ENCODE measurements at places on chromosomes 5 and 9.

GRCh38 chr5:134523543-134524271 lies 1.8 kb upstream of the JADE2 start:
- DNase-seq, result no peak

GRCh38 chr9:5561828-5562488 lies 51.6 kb downstream of the PDCD1LG2 start:
- no peak for DNase-seq

- DNase-seq, result no peak
Measured at GRCh38 chr5:81420039-81420667, 26.2 kb upstream of the ACOT12 start.

DNA sequence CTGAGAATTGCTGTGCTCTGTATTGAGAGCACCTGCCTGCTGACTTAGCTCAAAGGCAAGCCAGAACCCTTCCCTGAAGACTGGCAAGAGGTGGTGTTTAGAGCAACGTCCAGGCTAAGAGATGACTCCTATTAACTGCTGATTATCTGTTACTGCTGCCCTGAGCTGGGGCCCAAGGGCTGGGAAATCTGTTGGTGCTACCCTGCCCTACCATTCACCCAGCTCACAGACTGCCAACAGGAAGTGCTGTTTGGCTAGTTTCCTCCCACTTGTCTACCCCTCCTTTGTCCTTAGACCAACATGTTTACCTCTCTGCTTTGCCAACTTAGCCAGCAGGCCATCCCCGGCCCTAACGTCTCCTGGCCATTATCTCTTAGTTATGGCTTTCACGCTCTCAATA lies 6.9 kb downstream of the RAB24 start:
- DNase-seq, result no peak

GRCh38 chr5:111517853-111518501 lies 5.6 kb upstream of the STARD4 start:
- DNase-seq, result no peak

DNA sequence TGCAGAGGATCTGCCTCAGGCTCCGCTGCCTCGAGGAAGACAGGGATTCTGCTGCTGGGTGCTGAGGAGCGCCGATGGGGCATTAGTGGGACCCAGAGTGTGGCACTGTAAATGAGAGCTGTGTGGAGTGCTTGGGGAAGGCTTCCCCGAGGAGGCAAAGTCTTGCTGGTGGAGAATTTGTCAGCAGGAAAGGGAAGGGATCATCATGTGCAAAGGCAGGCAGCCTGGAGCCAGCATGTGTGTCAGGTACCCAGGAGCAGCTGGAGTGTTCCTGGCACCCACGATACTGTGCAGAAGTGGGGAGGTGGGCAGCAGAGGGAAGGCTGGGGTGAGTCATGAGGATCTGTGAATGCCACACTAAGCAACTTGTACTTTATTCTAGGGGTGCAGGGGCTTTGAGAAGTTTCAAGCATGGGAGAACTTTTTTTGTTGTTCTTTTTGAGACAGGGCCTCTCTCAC lies 12.3 kb downstream of the B4GALT7 start:
- no peak for DNase-seq

- DNase-seq, result no peak
Measured at GRCh38 chr5:143717400-143717799, 94.6 kb upstream of the HMHB1 start.

DNA sequence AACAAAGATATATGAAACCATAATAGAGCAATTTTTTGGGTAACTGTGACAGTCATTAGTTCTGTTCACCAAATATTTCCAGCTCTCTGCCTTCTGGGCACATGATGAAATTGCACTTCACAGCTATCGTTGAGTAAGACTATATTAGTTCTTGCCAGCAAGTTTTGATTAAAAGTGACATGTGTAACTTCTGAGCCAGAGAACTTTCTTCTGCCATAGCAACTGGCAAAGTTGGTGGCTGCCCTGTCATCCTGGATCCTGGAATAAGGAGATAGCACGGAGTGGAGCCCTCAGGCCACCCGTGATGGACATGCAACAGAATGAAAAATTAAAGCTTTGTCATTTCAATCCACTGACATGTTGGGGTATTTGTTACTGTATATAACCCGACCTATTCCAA lies 194.4 kb upstream of the VCAN start:
- DNase-seq, result no peak

GRCh38 chr9:107489144-107489673 lies 360 bp downstream of the KLF4 start:
- no peak for DNase-seq

DNA sequence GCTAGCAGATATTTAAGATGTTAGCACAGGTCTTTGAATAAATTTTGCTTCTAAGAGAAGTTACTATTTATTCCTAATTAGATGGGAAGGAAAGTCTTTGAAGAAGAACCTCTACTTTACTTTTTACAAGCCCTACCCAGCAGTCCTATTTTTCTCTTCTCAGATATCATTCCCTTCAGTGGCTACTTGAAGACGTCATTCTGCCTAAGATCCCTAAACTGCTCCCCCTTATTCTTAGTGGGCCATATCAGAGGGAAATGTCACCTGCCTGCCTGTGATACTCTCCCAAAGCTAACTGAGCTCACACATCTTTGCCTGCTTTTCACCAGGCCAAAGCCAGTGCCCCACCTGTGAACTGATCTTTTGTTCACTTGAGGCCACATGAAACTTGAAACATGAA lies 16.5 kb upstream of the TMED9 start:
- DNase-seq, result no peak

DNA sequence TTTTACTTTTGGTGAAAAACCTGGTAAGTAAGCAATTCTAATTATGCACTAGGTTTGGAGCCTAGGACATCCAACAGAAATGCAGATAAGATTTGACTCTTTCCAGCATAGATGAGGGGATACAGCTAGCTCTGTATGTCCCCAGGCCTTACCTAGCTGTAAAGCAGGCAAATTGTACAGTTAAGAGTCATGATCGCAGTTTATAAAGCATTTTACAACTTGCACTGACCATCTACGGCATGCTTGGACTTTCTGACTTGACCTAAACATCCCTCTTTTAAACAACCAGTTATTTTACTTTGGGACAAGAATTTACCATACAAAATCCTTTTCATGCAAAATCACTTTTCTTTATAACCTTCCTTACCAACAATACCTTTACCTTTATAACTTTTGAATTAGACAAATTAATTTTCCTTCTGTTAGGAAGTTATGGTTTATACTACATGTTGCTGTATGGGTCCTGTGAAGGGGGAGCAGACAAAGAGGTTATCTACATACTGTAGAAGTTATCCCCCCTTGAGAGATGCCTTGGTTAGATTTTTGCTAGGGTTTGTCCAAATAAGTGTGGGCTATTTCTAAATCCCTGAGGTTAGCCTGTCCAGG lies 36.8 kb downstream of the FGD3 start:
- no peak for DNase-seq

GRCh38 chr5:153938191-153938842 lies 100.4 kb downstream of the FAM114A2 start:
- no peak for DNase-seq

- DNase-seq, result no peak
Measured at GRCh38 chr9:114910541-114910940, 19.9 kb downstream of the TNFSF8 start.

DNA sequence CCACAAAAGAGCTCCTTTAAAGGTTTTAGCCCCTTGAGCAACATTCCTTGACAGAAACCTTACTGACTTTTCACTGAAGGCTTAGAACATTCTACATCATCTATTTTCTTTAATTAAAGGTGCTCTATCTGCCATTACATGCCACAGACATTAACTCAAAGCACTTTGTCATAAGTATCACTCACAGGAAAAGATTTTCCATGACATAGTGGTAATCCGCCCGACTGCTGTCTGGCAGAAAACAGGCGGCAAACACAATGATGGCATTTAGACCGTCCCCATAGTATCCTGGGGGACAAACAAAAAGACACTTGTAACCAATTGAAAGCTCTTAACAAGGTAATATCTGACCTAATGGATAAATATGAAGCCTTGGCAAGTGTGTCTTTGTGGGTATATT lies 126.2 kb upstream of the PCA3 start:
- DNase-seq, result no peak

GRCh38 chr5:149470942-149471341 lies 80.3 kb downstream of the CSNK1A1 start:
- DNase-seq, result no peak

DNA sequence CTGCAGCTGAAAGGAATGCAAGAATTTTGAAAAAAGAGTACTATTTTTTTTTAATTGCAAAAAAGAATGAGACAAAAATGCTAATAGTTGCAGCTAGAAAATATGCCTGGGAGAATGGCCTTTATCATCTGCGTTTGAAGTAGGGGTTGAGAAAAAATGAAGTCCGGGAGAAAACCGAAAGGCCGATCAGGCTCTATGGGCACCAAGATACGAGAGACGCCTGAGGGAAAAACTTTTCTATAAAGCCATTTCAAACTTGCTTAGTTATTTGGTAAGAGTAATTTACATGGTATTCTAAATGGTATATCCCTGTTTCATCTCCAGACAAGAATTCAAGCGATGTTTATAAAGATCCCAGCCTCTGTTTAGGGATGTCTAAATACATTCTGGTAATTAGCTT lies 99.3 kb upstream of the EFNA5 start:
- no peak for DNase-seq

DNA sequence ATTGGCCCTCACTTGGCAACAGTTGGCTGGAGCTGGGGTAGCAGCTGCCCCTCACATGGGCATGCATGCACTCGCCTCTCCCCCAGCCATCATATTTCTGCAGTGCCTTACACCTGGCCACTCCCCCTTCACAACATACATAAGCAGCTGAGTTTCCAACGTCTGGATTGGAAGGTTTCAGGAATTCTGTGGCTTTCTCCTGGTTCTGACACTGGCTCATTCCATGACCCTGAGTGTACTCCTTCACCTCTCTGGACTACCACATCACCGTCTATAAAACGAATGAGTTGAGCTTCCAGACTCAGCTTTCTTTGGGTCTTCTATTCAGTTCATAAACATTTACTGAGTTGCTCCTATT lies 84.3 kb downstream of the GALNT10 start:
- no peak for DNase-seq

- no peak for DNase-seq
Measured at GRCh38 chr5:129400395-129400983, 59.6 kb upstream of the ADAMTS19 start.

GRCh38 chr9:1173993-1174392 lies 123.8 kb downstream of the DMRT2 start:
- DNase-seq, result no peak

GRCh38 chr5:107268241-107268640 lies 402.5 kb downstream of the EFNA5 start:
- DNase-seq, result no peak

GRCh38 chr5:35852084-35852734 lies 4.5 kb upstream of the IL7R start:
- no peak for DNase-seq

GRCh38 chr9:73116031-73116430 lies 35.6 kb upstream of the ANXA1 start:
- DNase-seq, result no peak

DNA sequence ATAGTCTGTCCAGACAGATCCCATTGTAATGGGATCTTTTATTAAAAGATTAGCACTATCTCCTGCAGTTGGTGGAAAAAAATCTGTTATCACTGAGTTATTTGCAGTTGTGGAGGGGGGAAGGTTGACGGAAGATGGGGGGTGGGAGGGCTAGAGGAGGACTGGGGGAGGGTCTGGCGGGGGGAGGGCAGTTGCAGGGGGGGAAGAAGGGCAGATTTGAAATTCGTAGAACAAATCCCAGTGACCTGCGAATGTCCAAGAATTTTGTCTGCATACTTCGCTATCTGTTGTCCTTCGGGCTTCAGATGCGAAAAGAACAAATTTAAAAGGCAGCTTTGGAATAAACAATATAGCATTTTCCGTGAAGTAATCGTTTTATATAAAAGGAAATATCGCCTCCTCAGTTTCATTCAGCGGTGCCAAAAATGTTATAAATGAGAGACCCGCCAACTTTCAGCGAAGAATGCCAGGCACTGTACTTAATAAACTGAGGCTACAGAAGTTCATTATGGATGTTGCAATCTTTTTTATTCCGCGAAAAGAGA lies 1.3 kb upstream of the FST start:
- no peak for DNase-seq

DNA sequence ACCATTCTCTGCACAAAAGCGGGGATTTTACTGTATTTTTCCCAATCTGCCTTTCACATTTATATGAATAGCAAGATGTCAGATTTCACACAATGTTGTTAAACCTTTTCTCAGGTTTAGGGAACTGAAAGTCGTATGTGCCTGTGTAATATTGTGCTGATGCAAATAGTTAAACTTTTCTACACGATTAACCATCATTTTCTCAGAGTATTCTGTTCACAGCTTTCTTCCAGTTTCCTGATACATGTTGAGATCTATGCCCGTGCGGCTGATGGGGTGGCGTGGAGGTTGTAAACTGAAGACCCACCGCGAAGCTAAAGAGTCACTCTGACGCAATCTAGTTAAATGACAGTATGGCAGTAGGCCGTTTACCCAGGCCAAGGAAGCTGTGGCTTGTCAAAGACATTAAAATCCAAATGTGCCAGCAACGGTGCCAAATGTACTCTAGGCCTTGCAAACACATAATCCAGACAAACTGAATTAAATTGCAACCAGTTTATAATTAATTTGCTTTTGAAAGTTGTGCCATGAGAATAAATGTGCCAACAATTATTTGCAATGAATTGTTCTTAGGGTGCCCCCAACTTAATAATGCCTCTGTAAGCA lies 145.7 kb downstream of the EBF1 start:
- DNase-seq, result peak; percentile 23

- no peak for DNase-seq
Measured at GRCh38 chr9:78121488-78121887, 89.9 kb upstream of the GNAQ start.

DNA sequence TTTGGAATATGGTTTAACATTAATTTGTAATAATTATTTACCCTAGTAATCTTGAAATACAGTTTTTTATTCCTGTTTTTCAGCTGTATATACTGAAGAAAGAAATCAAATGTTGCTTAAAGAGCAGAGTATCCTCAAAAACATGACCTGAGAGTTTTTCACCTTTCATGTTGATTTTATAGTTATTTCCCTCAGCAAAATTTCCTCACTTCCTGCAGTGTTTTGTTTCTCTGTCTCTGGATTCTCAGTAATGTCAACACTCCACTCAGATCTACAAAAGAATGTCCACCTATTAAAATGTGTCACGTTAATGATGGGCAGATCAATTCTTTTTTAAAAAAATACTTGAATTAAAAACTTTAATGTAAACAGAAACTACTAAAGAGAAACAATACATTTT lies 398.3 kb downstream of the ANXA1 start:
- DNase-seq, result no peak

GRCh38 chr9:118529210-118529609 lies 825.0 kb downstream of the TLR4 start:
- no peak for DNase-seq

- no peak for DNase-seq
Measured at GRCh38 chr5:173243831-173244305, 8.9 kb upstream of the NKX2-5 start.

DNA sequence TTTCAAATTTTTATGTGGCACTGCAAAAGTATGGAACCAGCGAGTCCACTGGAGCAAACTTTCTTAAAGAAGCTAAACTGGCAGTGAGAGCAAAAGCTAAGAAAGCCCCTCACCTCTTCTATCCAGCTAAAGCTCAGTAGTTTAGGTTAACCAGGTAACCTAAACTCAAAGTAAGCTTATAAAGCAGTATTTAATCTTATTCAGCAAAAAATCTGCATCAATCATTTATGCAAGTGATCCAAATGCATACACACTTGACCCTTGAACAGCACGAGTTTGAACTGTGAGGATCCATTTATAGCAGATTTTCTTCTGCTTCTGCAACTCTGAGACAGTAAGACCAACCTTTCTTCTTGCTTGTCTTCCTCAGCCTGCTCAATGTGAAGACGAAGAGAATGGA lies 363.8 kb upstream of the CDH18 start:
- no peak for DNase-seq
